BE2C (cell line): ENCODE measurements at places on chromosomes 11 and 22.

GRCh38 chr11:119726585-119727522 is 2.1 kb downstream of the NECTIN1 start:
- no peak for DNase-seq

GRCh38 chr11:108226036-108226435 is 3.2 kb downstream of the ATM start:
- no peak for DNase-seq

DNA sequence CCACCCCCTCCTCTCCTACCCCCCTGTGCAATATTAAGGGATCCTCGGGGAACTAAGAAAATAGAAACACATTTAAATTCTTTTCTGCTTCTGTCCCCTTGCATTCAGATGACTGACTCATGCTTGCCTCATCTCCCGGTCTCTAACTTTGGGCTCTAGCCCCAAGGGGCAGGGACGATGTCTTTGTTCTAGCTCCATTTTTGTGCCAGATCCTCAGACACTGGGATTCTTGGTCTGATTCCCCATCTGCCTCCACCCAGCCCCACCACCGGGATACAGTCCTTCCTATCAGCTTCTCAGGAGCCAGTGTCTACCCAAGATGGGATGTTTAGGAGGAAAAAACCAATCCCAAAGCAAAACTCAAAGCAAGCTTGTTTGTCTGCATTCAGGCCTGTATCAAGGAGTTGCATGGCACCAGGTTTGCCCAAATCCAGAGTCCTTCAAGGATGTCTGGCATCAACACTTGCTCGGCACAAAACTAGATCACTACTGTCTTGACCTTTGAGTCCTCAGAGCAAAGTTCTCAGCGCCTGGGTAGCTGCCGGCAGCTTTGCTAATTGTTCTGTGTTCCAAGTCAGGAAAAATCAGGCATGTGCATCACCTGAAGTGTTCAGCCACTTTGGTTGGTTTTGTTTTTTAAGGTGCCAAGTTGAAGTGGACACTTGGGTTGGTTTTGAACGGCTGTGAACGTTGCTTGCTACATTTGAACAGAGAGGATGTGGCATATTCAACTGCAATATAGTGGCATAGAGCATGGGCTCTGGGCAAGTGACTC is 212.8 kb downstream of the DSCAML1 start:
- DNase-seq, result no peak

GRCh38 chr11:34613552-34614056 is 7.3 kb upstream of the EHF start:
- DNase-seq, result no peak

DNA sequence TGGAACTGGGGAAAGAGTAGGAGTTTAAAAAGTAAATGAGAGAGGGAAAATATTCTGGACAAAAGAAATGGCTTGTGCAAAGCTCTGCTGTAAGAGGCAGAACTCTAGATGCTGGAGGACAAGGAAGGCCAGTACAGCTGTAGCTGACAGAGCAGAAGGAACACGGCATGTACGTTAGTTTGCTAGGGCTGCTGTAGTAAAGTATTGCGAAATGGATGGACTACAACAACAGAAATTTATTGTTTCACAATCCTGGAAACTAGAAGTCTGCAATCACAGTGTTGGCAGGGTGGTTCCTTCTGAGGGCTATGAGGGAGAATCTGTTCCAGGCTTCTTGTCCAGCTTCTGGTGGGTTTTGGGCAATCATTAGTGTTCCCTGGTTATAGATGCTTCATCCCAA is 454.4 kb downstream of the NTM start:
- no peak for DNase-seq

DNA sequence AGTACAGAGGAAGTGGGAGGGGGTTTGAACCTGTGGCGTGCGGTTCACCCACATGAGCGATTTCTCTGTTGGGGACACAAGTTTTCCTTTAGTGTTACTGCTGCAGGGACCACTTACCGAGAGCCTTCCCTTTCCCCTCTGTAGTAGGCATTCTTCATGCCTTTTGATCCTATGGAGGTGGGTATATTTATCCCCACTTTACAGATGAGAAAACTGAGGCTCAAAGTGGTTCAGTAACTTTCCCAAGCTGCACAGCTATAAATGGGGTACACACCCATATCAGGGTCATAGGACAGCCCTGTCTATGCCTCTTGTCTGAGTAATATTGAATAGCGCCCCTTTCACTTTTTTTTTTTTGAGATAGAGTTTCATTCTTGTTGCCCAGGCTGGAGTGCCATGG is 3.3 kb upstream of the PHF21B start:
- no peak for DNase-seq
